ENCODE measurements at places on chromosomes 16 and 17.

- DNase-seq = no peak
Observed at GRCh38 chr16:10805334-10805733, 13.3 kb downstream of the TVP23A start.

- DNase-seq = no peak
Observed at GRCh38 chr16:54215471-54215870, 71.1 kb downstream of the IRX3 start.

DNA sequence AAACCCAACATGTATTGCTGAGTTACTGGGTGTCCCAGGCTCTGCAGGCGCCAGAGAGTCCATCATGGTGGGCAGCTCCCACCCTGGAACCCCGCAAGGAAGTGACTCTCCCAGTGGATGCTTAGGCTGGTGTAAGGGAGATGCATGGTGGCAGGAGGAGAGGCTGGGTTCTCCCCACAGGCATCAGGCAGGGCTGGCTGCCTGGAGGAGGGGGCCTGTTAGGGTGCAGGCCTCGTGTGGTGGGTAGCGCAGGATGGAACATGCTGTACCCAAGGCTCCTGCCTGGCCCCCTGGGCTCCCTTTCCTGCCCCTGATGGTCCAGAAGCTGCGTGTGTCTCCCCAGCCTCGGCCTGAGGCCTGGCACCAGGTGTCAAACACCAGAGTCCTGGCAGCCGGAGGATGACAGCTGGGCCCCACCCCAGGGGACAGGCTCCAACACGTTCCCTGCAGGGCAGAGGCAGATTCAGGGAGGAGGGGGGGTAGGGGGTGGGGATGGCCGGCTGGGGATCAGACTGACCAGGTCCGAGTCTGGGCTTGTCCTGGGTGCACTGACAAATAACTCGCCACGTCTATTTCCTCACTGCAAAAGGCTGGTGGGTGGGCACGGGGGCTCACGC lies 40.2 kb upstream of the CIBAR2 start:
- DNase-seq = no peak

DNA sequence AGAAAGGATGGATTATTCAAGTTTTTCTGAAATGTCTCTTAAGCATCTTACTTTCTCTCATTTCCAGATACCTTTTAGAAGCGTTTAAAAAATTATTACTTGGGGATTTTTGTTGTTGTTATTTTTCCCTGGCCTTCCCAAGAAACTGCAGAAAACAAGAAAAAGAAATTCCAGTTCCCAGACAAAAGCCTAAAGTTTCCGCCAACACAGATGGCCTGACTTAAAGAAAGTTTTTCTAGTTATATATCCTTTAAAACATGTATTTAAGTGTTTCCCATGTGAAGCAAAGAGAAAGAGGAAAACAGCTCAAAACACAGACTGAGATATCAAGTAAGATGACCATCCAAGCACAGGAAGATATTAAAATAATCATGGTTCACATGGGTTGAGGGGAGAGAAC lies 401.7 kb upstream of the MAF start:
- no peak for DNase-seq

DNA sequence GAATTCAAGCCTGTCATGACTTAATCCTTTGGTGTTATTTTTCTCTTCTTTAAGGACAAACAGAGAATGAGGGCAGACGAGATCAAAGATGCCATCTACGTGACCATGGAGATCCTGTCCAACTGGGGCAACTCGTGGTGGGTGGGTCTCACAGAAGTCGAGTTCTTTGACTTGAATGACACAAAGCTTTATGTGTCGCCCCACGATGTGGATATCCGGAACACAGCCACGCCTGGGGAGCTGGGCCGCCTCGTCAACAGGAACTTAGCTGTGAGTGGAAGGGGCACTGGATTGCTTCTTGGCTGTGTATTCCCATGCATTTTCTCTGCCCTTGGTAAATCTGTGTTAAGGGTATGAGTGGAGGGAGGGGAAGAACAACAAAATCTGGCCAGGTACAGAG lies 158.7 kb downstream of the KATNIP start:
- DNase-seq = no peak

DNA sequence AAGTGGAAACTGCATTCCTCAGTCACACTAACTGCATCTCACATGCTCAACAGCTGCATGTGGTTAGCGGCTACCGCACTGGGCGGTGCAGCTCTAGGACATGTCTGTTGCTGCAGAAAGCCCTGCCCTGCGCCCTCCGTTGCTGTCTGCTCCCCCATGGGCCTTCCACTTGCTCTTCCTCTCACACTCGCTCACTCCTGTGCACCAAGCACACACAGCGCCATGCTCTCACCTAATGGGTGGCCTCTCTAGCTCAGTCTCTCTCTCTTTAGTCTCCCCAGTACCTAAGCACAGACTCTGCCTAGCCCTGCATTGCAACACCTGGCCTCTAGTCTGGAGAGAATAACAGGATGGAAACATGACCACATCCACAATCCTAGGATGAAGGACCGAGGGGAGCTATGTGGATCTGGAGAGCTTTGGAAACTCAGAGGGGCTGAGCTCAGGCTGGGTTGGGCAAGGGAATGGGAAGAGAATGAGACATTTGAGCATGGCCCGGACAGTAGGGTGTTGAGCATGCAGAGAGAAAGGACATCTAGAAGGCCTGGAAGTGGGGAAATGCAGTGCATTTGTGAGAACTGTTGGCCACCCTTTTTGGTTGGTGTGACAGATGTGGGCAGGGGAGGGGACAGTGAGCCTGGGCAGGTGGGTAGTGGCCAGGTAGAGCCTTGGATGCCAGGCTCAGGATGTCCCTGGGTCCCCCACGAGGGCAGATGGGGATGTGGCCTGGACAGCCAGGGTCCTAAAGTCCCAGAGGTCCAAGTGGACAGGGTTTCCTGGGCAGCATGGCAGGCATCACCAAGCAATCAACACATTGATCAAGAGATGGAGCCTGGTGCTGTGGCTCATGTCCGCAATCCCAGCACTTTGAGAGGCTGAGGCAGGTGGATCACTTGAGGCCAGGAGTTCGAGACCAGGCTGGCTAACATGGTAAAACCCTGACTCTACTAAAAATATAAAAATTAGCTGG lies 16.1 kb downstream of the SGCA start:
- DNase-seq = no peak

DNA sequence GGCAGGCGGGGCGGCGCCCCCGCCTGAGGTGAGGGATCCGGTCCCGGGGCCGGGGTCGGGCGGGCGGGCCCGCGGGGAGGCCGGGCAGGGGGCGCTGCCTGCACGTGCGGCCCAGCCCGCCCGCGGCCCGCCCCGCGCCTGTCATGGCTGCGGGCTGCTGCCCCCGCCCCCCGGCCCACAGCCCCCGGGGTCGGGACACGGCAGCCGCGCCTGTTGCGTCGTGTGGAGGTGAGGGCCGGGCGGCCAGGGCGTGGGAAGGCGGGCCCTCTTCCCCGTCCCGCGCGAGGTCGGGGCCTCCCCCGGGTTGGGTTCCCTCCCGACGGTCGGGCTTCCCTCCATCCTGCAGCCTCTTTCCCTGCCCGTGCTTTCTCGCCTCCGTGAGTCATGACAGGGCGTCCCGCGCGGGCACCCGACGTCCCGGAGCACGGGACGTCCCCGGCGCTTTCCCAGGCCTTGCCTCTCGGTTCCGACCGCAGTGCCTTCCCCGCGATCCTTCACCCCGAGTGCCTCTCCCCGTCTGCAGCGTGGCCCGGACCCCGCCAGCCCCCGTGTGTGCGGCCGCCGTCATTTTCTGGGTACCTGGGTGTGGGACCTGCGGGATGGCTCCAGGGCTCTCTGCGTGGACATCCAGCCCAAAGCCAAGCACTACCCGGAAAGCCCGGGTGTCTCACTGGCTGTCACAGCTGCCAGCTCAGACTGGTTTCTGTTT lies 76.7 kb downstream of the CHD9 start:
- peak; percentile 78 for DNase-seq

DNA sequence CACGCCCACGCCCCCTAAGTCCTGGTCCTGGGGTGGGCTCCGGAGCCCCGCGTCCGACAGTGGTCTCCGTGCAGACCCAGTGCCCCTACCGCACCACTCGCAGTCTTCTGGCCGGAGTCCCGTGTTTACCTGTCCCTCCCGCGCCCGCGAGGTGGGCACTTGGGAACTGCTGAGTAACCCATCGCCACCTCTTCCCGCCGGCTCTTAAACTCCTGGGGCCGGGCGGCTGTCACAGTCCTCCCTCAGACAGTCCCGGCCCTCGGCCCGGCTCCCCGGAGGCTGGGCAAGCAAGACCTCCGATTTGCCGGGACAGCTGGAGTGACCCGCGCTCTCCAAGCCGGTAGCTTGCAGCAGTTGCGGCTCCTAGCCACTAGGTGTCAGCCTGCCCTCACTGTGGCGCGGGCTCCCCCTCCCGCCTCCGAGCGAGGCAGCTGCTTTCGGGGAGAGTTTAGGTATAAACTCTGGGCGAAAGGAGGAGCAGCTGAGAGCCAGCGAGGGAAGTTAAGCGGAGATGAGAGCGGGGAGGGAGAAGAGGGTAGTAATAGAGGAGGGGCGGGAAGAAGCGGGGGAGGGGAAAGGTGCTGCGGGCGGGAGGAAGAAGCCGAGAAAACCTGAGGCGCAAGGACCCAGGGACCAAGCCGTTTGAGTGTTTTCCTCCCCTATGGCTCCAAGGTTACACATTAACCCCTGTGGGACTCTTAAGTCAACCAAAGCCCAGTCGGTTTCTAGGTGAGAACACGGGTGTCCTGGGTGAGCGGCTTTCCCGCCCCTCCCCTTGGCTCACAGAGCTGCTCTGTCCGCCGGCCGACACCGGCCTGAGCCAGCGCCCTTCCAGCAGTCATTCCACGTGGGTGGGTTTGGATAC lies 826 bp upstream of the TLCD1 start:
- DNase-seq = peak; percentile 90

DNA sequence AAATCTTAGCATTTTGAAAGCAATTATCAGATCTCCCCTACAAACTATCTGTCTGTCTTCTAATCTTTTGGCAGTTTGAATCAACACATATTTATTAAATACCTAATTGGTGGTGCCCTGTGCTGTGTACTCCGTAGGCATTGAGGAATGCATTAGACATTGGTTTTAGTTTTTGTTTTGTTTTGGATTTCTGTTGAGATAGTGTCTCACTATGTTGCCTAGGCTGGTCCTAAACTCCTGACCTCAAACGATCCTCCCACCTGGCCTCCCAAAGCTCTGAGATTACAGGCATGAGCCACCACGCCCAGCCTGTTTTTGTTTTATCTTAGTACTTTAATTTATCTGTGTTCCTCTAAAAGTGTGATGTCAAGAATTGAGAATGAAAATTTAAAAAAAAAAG lies 124.8 kb upstream of the RBL2 start:
- no peak for DNase-seq

GRCh38 chr16:83817022-83817421 lies 9.2 kb downstream of the HSBP1 start:
- DNase-seq = no peak

- DNase-seq = no peak
Observed at GRCh38 chr17:64599187-64599676, 62.9 kb downstream of the SMURF2 start.

GRCh38 chr16:1535391-1536291 lies 2.2 kb downstream of the TMEM204 start:
- DNase-seq = no peak

DNA sequence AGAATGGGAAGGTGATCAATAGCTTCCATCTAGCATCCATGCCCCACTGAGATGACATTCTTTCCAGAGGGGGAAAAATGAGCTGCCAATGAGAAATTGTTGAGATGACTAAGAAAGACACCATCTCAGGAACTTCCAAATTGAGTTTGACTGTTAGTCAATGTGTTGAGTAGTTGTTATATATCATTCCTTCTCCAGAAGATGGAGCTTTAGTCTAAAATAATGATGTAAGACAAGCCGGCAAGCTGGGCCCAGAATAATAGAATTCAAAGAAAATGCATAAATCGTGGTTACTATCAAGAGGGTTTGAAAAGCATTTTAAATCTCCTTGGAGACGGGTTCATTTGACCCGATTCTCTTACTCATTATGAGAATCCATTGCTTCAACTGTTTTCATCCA lies 71.0 kb upstream of the ATF7IP2 start:
- DNase-seq = peak; percentile 7

DNA sequence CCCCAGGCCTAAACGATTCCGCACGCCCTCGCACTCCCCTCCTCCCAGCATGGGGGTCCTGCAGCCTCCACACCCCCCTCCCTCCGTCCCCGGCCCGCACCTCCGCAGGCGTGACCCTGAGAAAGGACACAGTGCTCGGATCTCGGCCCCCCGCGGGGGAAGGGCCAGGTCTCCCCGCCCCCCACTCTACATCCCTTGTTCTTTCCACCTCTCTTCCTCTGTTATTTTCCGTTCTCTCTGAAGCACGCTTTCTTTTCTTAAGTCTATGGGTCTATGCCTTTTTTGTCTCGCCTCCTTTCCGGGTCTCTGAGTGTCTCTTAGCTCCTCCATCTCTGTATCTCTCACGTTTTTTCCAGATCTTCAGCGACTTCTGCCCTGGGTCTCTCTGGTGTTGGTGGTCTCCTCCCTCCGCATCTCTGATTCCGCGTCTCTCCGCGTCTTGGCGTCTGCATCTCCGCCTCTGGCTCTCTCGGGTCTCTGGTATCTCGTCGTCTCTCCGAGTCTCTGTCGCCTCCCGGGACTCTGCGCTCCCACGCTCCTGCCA lies 2.1 kb upstream of the HES7 start:
- DNase-seq = peak; percentile 20

DNA sequence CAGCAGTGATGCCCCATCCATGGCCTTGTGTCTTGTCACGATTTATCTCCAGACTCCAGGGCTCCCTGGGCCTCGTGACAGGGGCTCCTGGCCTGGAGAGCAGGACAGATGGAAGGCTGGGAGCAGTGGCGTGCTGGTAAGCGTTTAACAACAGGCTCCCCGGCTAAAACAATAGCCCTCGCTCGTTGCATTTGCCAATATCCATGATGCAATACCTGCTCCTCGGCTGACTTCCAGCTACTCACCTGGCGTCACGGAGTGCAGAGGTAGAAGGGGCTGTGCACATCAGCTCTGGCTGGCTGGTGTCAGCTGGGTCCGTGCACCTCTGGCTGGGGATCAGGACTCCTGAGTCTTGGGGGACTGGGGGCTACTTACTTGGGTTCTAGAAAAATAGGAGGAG lies 1.5 kb upstream of the BICDL2 start:
- no peak for DNase-seq

- peak; percentile 87 for DNase-seq
Observed at GRCh38 chr17:8073627-8074484, 13.7 kb downstream of the ALOX12B start.

GRCh38 chr16:28265822-28266221 lies 26.5 kb upstream of the SBK1 start:
- DNase-seq = no peak

DNA sequence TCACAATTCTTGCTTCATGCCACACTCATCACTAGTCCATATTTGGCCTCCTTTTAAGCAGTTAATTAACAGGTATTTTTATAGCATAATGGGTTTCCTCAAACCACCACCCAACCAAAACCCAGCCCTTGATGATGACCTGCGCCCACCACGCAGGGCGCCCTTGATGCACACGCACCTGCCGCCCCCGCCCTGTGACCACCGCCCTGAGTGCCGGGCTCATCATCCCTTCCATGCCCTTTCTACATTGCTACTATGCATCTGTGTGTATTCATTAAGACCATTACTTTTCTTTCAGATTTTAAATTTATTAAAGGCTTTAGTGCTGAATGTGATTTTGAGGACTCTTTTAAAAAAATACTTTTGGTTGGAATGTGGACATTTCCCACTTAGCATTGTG lies 204.8 kb upstream of the CHMP6 start:
- DNase-seq = no peak

Measured in GM03348 (cell line).